D721Med (cell line): ENCODE measurements at places on chromosomes 2 and 18.

DNA sequence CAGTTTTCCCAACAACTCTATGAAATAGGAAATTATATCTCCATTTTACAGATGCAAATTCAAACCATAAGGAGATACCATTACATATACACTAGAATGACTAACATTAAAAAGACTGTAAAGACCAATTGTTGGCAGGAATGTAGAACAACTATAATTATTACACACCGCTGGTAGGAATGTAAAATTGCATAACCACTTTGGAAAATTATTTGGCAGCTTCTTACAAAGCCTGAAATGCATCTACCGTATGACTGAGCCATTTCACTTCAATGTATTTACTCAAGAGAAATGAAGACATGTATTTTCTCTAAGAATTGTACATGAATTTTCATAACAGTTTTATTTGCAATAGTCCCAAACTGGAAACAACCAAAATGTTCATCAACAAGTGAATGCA, 189.1 kb upstream of the BCL2L11 start:
- DNase-seq: no peak

DNA sequence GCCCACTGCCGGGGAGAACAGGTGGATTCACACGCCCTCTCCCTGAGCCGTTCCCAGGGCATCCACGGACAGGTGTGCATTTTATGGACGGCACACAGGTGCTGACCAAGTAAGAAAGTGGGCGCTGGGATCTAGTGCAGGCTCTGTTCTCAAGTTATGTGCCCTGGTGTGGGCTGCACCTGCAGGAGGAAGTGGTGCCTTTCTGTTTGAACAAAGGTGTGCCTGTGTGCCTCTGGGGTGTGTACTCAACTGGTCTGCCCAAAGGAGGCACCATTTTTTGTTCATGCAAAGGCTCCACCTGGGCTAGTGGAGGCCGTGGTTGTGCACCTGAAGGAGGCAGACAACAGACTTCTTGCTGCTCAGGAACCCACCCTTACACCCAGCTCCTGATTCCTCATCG, 88.2 kb upstream of the HK2 start:
- no peak for DNase-seq

DNA sequence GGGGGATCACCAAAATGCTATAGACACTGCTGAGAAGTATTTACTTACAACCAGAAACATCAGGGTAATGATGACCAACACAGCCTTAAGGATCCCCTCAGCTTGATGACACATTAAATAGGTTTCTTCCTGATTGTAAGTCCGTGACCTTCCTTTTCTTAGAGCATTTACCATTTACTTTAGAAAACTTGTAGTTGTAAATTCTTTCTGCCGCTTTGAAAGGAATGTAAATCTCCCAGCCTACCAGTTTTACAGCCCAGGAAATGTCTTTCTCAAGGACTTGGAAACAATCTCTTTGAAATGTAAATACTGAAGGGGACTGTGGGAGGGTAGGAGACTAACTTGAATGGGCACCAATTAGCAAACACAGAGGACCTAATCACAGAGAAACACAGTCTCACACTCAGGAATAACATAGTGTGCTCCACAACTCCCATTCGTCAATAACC, 278.6 kb downstream of the DSC3 start:
- no peak for DNase-seq

DNA sequence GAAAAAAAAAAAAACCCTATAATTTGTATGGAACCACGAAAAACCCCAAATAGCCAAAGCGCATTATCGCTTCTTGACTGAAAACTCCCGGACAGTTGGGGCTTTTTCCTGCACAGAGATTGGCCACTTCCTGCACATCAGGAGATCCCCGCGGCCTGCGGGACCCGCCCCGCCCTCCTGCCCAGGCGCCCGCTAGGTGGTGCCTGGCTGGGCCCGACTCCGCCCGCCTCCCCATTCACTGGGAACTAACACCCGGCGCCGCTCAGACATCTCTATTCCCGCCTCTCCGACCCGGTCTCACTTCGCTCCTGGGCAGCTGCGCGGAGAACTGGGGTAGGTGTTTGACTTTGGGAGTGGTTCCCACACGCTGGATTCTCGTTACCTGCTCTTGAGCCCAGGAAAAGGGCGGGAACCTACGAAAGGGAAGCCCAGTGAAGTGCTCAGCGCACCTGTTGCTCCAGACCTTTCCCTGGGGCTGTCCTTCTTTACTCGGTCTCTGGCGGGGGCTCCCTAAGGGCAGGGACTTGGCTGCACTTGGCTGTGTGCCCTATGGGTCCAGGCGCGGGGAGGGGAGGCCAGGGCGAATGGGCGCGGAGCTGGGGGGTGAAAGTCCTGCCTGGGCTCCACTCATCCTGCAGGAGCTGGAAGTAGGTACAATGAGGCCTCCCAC, at the start of gene HMSD:
Gene HMSD, plus strand, starts transcription at position 234 of the 670 bp plus-strand sequence. CDS start 4,155 bp downstream, outside the sequence.
- DNase-seq: no peak

- no peak for DNase-seq
Measured at GRCh38 chr18:22045221-22045918, 124.0 kb upstream of the GATA6 start.

GRCh38 chr2:114192362-114192761, 250.1 kb upstream of the DPP10 start:
- no peak for DNase-seq

DNA sequence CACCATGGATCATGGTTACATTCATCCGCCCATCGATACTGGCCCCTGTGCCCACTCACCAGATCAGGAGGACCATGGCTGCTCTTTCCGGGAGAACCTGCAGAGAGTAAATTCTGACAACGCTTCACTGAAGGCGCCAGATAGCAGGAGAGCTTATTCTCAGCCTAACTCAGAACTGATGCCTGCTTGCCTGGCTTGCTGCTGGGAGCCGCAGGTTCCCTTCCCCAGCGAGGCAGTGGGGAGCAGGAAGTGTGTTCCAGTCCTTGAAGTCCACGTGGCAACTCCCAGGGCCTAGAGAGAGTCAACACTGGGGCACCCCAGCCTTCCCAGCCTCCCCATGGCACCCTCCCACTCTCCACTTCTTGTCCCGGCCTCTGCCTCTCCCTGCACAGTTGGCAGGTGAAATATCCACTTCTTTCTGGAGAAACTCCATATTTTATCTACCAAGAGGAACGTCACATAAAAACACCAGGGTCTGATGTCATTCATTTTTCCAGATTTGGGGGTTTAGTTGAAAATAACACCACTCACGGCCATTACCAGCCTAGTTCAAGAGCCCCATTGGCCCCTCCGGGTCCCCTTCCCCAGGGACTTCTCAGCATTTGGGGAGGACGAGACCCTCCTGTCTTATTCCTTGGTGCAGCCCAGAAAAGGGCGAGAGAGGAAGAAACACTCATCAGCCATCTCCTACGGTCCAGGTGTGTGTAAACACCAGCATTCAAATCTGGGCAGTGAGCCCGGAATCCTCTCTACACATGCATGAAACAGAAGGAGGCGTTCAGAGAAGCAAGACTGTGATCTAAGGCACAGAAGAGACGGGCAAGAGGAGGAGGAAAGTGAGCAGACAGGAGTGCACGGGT, 3.5 kb upstream of the TUBB6 start:
- DNase-seq: no peak

DNA sequence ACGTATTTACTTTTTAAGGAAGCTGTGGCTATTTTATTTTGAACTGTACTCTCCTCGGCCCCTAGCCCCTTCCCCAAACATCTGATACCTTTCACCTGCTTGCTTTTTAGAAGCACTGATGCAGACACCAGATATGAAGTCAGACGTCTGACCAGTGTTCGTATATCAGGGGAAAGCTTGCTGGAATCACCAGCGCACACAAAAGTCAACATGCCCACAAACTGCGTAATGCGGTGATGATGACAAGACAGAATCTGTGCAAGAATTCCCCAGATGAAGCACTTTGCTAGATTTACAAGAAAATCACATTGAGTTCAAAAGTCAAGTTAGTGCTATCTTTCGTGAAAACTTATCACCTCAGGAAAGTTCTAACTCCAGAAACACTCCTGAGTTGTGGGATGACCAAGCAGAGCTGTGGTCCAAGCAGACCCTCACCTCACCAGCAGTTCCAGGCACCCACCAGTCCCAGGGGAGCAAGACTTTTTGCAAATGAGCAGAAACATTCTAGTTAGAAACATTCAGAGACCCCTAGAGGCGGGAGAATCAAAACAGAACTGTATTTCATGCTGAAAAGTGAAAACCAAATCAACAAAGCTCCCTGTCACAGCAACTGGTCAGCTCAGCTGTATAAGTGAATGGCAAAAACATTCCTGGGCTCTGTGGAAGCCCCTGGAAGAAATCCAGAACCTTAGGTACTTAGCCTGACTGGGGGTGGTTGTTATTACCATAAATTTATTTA, 55.7 kb downstream of the INO80C start:
- no peak for DNase-seq

DNA sequence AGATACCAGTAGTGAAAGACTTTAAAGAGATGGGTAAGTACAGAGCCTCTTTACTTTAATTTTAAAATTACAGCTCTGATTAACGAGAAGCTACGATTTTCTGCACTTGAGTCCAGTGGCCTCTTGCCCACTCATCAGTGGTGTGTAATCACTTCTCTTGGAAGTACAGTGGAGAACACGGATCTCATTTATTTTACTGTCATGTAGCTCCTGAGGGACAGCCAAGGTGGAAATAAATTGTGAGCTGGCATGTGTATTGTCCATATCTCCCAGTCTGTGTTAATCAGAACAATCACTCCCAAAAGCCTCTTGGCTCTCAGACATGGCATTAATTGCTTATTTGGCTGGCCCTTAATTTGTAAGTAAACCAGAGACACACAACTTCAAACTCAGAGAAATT, 69.4 kb downstream of the LOXHD1 start:
- no peak for DNase-seq

- DNase-seq: no peak
Measured at GRCh38 chr2:8545695-8546611, 135.9 kb upstream of the ID2 start.

DNA sequence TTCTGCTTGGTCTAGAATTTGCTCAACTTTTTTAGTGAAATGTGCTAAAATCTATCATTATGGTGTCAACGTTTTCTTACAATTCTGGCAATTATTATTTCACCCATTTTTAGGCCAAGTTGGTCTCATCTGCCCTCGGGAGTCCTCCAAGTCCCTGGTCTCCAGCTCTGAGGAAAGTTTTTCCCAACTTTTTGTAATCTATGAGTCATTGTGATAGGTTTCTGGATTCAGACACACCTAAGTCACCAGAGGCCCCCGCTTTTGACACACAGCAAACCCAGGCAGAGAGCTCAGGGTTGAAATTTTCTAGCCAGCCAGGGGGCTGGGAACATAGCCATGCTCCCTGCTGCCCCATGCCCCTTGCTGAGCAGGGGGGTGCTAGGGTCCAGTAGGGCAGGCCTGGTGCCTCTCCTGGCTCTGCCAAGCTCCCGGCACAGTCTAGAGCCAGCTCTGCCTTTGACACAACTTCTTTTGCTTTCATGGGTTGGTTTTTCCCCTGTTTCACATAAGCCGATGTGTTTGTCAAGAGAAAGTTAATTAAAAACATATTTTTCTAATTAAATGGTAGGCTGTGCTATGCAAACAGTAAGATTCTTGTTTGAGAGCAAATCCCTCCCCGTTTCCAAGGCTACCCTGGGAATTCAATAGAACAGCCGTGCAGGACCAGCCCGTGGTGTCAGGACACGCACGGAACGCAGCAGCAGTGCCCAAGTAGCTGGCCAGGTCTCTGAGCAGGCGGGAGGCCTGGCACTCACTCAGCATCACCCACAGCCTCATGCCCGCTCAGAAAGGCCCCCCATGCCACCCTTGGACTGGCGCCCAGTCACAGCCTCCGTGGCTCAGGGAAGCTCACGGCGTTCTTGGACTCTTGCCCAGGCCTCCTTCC, 25.5 kb upstream of the SNED1 start:
- DNase-seq: no peak

GRCh38 chr2:181235683-181236459, 221.3 kb upstream of the ITGA4 start:
- DNase-seq: no peak

GRCh38 chr2:72973566-72974435, 56.5 kb downstream of the EMX1 start:
- peak; percentile 86 for DNase-seq

DNA sequence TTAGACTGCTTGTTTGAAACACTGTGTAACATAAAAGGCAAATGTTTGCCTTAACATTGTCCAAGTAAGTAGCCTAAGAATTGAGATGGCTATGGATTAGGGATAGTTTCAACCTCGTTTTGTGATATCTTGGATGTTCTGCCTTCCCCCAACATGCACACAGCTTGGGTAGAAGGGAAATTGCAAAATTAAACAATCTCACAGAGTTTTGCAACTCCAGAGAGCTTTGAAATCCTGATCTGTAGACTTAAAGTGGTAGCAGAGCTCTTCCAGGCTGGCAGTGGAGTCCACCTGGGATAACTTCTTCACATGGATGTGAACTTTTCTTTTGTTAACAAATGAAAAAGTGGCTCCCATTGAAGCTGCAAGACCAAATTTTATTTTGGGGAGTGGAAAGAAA, 59.6 kb downstream of the CHRNA1 start:
- no peak for DNase-seq

DNA sequence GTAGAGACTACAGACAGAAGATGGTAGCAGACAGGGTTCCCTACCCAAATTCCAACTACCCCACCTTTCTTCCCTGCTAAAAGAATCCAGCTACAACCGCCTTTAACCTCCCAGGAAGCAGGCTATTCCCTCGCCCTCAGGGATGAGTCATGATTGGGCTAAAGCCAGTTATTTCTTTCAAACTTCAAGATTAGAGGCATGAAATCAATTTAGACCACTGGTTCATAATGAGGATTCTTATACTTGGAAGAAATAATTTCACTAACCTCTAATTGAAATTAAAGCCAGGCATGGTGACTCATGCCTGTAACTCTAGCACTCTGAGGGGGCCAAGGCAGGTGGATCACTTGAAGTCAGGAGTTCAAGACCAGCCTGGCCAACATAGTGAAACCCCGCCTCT, 20.0 kb downstream of the TRIP12 start:
- no peak for DNase-seq

DNA sequence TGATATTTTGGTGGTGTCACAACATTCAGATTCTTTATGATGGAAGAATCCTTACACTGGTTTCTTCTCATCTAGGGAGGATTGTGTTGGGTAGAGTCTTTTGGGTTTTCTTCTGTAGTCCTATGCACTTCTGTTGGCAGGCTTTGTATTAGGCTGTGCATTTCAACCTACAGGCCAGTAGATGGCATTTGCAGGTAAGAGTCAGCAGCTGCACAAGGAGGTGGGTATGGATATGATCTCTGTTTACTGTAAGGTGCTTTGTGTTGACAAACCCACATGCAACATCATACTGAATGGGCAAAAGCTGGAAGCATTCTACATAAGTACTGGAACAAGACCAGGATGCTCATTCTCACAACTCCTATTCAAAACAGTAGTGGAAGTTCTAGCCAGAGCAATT, 656.8 kb downstream of the METTL4 start:
- DNase-seq: no peak

GRCh38 chr2:19041434-19042041, 316.9 kb downstream of the OSR1 start:
- DNase-seq: no peak

- DNase-seq: no peak
Measured at GRCh38 chr18:78006774-78007260, 757.2 kb downstream of the GALR1 start.

- DNase-seq: no peak
Measured at GRCh38 chr2:120453635-120453998, 107.7 kb downstream of the INHBB start.

- no peak for DNase-seq
Measured at GRCh38 chr2:39650468-39650867, 15.2 kb upstream of the TMEM178A start.

GRCh38 chr2:58479535-58480140, 238.5 kb upstream of the FANCL start:
- no peak for DNase-seq
